ENCODE measurements at places on chromosomes 12 and 14.

- no peak for ATAC-seq
Measured at GRCh38 chr12:11561411-11561810, 88.1 kb upstream of the ETV6 start.

DNA sequence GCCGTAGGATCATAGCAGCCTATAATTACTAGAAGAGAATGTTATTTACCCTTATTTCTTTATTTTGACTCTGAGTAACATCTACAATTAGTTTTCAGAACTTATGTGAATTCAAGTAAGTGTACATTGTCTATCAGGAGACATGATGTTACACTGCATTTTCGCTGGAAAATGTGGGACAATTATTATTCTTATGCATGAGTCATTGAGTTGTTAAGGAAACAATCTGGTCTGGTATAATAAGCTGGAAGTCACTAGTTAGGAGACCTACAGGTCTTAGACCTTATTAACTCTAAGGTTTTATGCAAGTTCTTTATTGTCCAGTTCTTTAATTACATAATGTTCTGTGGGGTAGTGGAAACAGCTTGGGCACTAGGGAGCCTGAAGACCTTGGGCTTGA is 5.8 kb downstream of the KTN1 start:
- no peak for ATAC-seq

- ATAC-seq = peak; percentile 78
Measured at GRCh38 chr12:26317942-26318575, 122.7 kb downstream of the SSPN start.

- ATAC-seq = no peak
Measured at GRCh38 chr14:37197421-37198272, at the start of gene MIPOL1. Gene MIPOL1 (plus strand): TSS chr14:37197937. CDS start chr14:37247889, 49,952 bp downstream.

DNA sequence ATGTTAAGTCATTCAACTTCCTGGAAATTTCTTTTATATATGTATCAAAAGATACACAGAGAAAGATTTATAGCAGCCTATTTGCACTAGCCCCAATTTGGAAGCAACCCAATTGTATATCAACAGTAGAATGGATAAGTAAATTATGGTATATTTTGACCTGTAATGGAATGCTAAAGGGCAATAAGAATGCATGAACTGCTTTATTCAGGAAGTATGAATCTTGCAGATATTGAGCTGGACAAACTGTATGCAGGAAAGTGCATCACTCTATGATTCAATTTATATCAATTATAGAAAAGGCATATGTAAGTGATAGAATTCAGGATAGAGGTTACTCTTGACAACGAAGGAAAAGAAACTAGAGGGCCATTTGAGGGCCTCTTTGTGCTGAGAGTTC is 913.1 kb upstream of the FBXO33 start:
- ATAC-seq = no peak

DNA sequence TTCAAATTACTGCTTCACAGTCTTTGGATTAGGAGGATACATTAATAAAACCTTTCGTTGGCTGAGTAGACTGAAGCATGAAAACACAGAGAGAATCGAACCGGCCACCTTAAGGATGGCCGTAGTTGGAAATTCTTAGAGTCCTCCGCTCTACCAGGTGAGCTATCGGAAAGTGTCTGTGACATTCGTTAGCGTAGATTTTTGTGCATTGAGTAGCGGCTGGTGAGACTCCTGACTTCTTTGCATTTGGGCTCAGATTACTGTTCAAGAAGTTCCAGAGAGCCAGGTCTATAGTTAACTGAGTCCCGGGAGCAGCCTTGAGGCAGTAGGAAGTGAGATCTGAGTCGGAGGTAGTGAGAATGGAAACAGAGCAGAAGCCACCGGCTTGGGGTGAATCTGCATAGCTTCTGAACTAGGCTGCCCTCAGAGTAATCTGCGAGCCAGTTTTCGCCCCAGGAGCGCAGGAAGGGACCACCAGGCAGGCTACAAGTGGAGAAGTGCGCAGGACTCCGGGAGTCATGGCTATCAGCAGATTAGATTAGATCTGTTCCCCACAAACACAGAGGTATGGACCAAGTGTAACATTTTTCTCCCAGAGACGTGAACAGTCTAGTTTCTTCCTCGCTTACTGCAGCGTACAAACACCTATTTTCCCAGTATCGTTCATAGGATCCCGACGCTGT is 11.0 kb downstream of the OR6S1 start:
- ATAC-seq = peak; percentile 69

DNA sequence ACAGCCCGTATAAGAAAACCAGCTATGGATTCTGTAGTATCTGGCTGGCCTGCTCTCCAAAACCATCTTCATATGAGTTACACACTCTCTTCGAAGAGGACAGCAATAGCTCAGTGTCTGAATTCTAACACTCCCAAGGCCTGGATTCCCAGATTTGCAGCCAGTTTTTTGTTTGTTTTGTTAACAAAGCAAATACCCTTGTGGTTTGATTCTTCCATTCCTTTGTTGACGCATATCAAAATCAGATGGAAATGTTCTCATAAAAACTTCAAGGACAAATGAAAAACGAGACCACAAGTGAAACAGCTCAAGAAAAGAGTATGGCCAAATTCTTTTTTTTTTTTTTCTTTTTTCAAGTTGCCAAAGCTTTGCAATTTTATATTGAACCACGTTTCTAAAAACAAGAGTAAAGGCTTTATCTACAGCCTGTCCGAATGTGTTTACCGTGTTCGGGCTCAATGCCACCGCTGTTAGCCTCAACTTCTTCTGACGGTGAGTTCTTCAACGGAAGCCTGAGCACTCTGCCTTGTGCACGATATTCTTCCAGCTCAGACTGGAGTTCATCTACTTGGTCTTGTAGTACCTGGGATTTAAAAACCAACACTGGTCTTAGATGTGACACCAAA is 67.5 kb downstream of the NIN start:
- no peak for ATAC-seq

GRCh38 chr12:2039034-2039433 is 13.8 kb upstream of the CACNA1C start:
- no peak for ATAC-seq

DNA sequence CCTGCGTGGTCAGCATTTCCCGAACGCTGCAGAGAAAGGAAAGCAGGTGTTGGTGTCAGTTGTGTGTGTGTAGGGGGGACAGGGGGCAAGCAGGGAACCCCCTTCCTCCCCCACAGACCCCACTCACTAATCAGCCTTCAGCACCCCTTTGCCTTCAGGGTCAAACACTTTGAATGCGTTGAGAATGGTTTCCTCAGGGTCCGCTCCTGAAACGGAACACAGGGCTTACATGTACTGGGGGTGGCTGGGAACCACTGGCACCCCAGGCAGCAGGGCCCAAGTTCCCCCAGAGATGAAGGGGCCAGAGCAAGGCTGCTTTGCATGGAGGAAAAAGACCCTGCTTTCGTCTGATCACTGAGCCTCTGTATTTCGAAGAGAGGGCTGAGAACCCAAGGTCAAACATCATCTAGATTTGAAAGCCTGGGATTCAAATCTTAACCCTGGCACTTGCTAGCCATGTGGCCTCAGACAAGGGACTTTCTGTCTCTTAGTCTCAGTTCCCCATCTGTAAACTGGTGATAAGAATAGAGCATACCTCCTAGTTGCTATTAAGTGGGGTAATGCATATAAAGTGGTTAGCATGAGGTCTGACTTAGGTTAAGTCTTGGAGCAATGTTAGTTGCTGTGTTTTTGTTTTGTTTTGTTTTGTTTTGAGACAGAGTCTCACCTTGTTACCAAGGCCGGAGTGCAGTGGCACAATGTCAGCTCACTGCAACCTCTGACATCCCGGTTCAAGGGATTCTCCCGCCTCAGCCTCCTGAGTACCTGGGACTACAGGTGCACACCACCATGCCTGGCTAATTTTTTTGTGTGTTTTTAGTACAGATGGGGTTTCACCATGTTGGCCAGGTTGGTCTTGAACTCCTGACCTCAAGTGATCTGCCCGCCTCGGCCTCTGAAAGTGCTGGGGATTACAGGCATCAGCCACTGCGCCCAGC is 7.0 kb downstream of the MYL2 start:
- ATAC-seq = peak; percentile 98

- ATAC-seq = no peak
Measured at GRCh38 chr14:79356040-79356439, 855.3 kb downstream of the DIO2 start.

- ATAC-seq = no peak
Measured at GRCh38 chr14:88612981-88613380, 50.1 kb downstream of the ZC3H14 start.

- no peak for ATAC-seq
Measured at GRCh38 chr12:115075552-115076170, 391.7 kb upstream of the TBX3 start.

DNA sequence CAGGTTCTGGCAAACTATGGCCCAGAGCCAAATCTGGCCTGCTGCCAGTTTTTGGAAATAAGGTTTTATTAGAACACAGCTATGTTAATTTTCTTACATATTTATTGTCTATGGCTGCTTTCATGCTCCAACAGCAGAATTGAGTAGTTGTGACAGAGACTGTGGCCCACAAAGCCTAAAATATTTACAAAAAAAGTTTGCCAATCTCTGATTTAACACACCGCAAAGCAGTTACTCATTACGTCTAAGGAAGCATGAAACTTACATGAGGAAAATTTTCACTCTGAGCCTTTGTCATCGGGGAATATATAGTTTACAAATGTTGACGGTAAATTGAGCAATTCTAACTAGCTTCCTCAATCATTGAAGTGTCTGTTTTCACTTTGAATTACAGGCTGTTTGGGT is 96.5 kb downstream of the UNC79 start:
- no peak for ATAC-seq

DNA sequence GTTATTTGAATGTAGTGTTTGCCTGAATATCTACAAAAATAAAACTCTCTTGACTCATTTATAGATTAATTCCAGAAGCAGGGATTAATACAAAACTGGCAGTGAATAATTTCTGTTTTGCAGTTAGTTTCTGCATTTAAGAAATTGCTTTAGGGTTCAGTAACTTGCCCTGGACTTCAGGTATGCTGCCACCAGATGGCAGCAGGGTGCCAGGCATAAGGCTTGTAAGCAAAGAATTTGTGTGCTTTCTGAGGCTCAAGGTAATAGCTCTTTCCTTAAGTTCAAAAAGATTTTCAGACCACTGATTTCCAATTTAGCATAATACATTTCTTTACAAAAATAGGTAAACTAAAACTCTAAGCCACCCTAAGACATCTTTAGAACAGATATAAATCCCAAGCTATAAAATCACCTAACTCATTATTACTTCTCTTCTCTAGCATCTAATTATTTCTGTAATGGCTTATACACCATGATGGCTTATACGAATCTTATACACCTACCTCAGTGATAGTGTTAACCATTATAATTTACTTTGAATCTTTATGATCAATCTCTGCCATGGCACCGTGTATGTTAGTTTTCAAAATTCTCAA is 398.3 kb downstream of the APAF1 start:
- no peak for ATAC-seq

Data from stimulated activated memory B cell treated with anti-CD40 and anti-IgM and Interleukin-4, amounts not matched to agents 10 μg/mL and 1 μg/mL and 100 μg/mL, for 72 hours (primary cell).